ENCODE measurements at places on chromosomes 11 and 22.

GRCh38 chr11:63761188-63761587 lies 7.4 kb downstream of the ZFTA start:
- no peak for DNase-seq

DNA sequence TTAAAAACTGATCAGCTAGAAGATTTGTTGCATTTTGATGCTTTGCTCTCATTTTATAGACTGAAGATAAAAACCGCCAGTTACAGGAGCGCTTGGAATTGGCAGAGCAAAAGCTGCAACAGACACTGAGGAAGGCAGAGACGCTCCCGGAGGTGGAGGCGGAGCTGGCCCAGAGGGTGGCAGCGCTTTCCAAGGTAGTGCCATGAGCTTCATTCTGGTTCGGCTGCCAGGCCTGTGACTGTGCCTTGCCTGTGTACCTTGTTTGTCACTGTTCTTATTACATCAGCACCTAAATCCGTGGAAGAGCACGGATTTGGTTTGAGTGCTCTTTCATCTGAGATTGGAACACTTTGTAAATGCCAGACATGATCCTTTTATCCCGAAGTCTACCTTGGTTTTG lies 61.4 kb downstream of the PPFIA1 start:
- no peak for DNase-seq

- no peak for DNase-seq
These were observed 25.5 kb upstream of the TMEM45B start for GRCh38 chr11:129790106-129790505.

DNA sequence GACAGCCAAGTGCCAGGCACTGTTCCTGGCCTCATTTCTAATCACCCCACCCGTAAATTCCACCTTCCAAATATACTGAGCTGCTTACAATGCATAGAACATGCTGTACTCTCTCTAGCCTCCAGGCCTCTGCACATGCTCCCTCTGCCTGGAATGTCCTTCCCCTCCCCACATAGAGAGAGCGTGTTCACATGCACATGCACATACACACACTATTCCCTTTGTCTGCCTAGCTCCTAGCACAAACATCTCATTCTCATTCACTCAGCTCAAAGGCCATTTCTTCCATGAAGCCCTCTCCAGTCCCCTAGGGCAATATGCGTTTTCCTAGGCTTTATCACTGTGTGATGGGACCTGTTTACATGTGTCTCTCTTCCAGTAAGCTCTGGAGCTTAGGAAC lies 144.6 kb downstream of the WT1 start:
- no peak for DNase-seq

DNA sequence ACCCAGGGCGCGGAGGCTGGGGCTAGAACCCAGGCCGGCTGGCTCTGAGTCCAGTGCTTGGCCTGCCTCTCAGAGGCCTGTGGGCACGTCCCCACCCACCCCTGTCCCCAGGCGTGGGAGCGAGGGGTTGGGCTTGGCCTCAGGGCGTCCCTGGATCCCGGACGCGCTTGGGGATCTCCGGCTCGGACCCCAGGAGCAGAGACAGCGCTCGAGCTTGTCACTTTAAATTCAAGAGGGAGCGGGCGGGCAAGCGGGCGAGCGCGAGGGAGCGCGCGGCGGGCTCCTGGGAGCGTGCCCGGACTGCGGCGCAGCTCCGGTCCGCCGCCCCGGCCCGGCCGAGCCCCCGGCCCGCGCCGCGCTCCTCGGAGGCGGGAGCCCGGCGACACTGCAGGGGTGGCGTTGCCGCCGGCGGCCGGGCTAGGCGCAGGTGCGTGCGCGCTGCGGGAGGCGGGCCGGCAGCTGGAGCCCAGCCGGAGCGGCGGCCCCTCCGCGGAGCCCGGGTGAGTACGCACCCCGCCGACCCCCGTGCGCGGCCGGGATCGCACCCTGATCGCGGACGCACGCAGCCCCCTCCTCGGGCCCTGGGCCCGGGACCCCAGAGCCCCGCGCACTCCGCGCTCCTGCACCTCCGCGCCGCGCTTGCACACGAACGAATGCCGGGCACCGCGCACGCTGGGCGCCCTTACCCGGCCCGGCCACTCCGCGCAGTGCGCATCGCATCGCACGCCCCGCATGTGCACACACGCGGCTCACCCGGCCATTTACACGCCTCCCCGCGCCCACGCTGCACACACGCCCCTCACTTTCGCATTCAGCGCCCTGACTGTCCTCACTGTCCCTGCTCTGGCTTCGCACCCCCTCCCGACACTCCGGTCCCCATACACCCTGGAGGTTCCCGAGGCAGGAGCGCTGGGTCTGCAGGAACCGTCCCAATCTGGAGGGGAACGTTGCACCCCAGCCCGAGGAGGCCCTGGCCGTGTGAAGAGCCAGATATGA lies at the start of gene SYT12:
Gene SYT12, plus strand, starts transcription at position 174 of the 996 bp plus-strand sequence. CDS start 7,011 bp downstream, outside the sequence.
- DNase-seq, result no peak

DNA sequence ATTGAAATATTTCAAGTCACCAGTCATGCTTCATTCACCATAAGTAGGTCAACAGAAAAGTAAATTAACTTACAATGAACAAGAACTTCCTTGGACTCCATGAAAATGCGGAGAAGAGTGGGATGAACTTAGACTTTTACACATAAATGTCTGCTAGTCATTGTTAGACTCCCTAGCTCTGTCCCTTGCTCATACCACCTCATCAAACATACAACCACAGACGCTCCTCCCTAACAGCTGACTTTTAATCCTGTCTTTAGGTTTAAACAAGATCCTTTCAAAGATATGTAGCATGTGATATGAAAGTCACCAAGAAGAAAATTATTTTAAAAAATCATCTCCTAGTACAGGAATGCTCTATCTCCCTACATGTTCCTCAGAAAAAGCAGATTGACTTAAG lies 248.1 kb downstream of the DLG2 start:
- DNase-seq, result no peak

DNA sequence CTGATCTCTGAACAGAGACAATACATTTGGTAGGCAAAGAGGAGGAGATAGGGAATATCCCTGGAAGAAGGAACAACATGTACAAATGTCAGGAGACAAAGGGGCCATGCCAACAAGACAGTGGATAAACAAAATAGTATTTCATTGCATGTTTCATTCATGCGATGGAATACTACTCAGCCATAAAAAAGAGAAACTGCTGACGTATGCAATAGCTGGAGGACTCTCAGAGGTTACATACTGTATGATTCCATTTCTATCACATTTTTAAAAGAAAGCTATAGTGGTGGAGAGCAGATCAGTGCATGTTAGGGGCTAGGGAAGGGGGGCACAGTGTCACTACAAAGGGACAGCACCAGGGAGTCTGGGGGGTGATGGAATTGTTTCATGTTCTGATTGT lies 572.9 kb upstream of the CADM1 start:
- no peak for DNase-seq

GRCh38 chr11:19419021-19419750 lies 178.4 kb upstream of the E2F8 start:
- DNase-seq, result no peak

DNA sequence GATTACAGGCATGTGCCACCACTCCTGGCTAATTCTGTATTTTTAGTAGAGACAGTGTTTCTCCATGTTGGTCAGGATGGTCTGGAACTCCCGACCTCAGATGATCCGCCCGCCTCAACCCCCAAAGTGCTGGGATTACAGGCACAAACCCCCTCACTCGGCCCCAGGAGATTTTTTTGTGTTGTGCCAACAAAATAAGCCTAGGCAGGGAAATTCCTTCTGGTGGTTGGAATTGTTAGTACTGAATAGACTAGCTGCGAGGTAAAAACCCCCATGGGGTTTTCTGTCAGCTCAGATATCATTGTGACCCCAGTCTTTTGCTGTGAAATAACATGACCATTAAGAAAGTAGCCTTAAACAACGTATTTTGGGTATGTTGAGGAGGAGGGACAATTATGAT lies 144.9 kb downstream of the BCR start:
- no peak for DNase-seq

DNA sequence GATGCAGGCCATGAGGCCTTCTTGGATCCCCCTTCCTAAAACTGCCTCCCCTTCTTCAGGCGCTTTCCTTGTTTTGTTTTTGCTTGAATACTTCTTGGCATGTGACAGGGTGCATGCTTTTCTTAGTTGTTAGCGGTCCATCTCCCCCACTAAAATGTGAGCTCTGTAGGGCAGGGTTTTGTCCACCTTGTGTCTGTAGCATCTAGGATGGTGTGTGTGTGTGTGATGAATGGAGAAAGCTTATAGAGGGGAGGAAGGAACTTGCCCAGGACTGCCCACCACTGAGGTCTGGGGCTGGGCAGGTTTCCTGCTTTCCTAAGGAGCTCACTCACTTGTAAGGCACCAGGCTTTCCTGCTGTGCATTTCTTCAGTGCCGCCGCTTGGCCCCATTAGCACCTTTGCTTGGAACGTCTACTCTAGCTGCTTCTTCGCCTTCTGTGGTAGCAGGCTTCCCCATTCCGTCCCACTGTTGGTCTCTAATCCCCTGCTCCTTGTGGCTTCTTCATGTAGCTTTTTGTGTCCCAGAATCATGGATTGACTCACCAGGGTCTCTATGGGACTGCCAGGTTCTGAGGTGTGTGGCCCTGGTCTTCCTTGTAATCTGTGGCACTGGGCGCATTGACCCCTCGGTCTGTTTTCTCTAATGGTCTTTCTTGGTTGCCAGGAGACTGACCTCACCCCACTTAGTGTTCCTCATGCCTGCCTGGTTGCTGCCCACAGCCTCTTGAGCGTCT lies 3.3 kb downstream of the DGCR8 start:
- DNase-seq, result no peak

DNA sequence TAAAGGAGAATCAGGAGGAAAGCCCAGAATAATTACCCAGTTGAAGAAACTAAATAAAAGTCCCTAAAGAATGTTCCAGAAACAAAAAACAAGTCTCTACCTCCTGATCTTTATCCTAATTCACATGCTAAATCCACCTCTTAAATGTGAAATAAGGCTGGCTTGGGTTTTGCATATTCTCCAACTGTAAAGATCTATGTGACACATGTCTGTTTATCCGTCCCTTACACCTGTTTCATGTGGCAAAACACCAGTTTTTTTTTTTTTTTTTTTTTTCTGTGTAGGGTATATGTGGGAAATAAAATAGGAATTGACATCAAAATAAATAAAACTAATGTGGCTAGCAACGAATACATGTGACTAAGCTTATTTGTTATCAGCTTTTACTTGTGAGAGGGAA lies 70.5 kb downstream of the NARS2 start:
- no peak for DNase-seq

DNA sequence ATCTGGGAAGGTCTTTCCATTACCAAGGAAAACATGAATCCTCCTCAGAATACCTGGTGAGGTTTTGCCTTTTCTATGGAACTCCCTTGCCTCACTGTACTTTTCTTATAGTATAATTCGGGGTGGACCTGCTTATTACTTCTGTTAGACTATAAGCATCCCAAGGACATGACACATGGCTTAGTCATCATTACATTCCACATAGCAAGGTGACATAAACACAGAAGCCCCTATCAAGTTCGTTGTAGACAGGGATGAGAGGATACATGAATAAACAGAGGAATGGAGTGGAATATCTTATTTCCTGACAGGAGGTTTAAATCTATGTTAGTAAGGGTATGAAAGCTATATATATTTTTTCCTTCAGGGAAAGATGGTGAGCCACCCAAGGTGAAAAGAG lies 532.2 kb upstream of the CCDC90B start:
- no peak for DNase-seq

DNA sequence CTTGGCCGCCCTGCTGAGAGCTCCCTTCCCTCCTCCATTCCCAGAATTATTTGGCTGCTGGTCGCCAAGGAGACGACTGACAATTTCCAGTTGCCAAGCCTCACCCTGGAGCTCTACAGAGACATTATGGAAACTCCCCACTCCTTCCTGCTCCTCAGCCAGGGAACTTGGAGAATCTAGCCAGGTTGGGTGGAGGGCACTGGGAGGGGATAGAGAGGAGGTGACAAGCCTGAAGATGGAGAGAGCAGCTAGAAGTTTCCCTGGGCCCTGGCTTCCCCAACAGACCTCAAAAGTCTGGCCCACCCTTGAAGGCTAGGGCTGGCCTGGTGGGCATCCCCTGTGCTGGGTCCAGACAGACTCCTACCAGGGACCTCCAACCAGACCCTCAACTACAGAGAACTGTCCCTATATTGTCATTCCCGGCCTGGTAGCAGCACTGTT lies 6.7 kb upstream of the VSIG10L2 start:
- no peak for DNase-seq

DNA sequence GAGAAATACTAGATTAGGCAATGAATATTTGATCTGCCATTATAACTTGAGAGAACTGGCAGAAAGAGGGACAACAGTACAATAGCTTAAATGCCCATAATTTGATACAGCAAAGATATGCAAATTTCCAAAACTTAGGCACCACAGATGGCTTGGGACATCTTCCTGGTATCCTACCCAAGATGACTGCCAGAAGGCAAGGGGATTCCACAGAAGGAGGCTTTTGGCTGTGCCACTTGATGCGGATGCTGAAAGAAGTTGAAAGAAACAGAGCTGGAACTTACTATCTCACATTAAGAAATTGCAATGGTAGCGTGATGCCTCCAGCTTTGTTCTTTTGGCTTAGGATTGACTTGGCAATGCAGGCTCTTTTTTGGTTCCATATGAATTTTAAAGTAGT lies 216.7 kb downstream of the TTC28 start:
- no peak for DNase-seq

GRCh38 chr22:50218996-50219727 lies 18.4 kb downstream of the SELENOO start:
- no peak for DNase-seq

DNA sequence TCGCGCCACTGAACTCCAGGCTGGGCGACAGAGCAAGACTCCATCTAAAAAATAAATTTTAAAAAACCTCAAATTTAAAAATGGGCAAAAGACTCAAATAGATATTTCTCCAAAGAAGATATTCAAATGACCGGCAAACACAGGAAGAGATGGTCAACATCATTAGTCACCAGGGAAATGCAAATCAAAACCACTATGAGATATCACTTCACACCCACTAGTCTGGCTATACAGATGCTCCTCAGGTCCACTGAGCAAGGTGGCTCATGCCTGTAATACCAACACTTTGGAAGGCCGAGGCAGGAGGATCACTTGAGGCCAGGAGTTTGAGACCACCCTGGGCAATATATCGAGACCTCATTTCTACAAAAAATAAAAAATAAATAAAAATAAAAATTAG lies 43.3 kb upstream of the SLC35C1 start:
- no peak for DNase-seq

DNA sequence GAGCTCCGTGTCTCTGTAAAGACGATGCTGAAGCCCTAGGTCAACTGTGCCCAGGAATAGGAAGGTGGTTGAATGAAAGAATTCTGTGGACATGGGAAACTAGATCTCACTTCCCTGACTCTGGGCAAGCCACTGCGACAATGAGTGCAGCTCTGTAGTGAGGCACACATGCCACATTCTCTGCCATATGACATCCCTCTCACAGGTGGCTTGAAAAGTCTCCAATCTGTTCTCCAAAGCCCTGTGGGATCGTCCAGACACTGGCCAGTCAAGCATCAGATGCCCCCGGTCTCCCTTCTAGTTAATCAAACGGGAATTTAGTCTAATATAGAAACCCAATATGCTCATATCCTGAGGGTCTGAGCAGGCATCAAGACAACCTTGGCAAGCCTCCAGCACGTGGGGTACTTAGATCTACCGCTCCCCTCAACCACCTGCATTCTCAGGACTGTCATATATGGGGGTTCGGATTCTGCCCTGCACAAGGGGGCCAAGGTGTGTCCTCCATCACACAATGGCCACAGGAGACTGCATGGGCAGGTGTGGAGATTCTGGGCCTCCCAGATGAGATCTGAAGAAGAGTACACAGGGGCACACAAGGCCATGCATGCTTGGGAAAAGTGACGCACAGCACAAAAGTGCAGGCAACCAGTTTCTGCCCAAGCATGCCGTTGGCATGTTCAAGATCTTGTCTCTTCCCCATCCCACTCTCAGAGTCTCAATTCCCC lies 11.9 kb downstream of the DKK3 start:
- DNase-seq, result no peak

- DNase-seq, result no peak
These were observed 7.2 kb downstream of the RAB36 start for GRCh38 chr22:23152238-23153114.

- DNase-seq, result no peak
These were observed at the start of gene C22orf31 for GRCh38 chr22:29061773-29062172. C22orf31 (minus strand) TSS chr22:29061831; CDS start chr22:29061792, 39 bp downstream.
